ENCODE measurements at places on chromosomes 2 and 18. TPM values are rescaled to one million over a fixed set of nuclear protein-coding genes. Genes with fewer than 3 reads are reported as not detected.

The IL1B gene
- not detected for total RNA-seq

The FAM161A gene
- total RNA-seq, result 5.3 TPM

The POTEI gene
- not detected for total RNA-seq

The GAL3ST2 gene
- total RNA-seq, result 0.34 TPM

GRCh38 chr2:217977840-217978535, 24.8 kb downstream of the TNS1 start:
- DNase-seq, result no peak

DNA sequence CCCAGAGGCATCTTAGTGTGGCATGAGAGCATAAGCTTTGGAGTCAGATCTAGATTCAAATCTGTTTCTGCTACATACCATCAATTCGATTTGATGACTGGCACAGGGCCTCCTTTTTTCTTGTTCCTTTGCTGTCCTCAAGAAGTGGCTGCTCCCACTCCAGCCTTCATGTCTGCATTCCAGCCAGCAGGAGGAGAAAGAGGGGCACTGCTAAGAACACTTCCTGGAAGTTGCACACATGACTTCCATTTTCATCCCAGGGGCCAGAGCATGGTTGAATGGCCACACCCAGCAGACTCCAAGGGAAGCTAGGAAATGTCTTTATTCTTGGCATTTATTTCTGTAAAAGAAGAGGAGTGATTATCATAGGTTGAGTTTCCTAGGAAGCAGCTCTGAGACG, 50.4 kb downstream of the EML6 start:
- no peak for DNase-seq

The ECEL1 gene
- not detected for total RNA-seq

GRCh38 chr2:175435012-175435411, 253.5 kb upstream of the ATP5MC3 start:
- no peak for DNase-seq

The KCNS3 gene
- total RNA-seq, result not detected

The IL37 gene
- total RNA-seq, result not detected
